Type B pancreatic cell (in vitro differentiated cells): ENCODE measurements at places on chromosomes 7 and 10. TPM values are rescaled to one million over a fixed set of nuclear protein-coding genes. Genes with fewer than 3 reads are reported as not detected.

GRCh38 chr7:142603870-142604448 lies 145.3 kb upstream of the PRSS1 start:
- no peak for DNase-seq

- DNase-seq, result no peak
These were observed 210.3 kb downstream of the ABCA13 start for GRCh38 chr7:48381571-48381970.

DNA sequence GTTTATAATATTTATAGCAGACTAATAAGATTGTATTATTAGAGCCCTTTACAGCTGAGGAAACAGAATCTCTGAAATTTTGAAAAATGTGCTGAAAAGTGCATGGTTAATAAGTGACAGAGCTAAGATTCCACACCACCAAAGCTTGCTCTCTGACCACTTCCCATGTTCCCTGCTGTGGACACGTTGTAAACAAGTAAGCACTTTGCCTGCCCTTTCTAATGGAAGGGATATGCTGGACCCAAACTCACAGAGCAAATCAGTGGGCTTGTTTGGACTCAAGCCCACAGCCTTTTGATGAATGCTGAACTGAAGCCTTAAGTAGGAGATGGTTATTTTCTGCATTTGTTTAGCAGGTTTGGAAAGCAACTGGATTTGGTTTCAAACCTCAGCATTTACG lies 214.0 kb upstream of the TMEM72 start:
- no peak for DNase-seq

DNA sequence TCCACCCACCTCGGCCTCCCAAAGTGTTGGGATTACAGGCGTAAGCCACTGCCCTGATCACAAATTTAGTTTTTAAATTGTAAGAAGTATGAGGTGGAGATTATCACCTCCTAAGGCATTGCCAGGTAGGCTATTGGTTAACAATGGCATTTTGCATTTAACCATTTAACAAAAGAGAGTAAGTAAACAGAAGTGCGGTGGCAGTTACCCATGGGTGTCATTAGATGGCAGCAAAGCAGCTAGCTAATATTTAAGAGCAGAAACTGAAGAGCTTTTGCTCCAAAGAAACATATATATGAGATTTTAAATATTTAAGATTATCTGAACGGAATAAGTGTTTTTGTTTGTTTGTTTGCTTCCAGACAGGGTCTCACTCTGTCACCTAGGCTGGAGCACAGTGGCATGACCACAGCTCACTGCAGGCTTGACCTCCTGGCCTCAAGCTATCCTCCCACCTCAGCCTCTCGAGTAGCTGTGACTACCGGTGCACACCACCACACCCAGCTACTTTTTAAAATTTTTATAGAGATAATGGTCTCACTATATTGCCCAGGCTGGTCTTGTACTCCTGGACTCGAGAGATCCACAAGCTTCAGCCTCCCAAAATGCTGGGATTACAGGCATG lies 325.5 kb upstream of the C7orf33 start:
- no peak for DNase-seq

- no peak for DNase-seq
These were observed 929 bp downstream of the HOXA6 start for GRCh38 chr7:27146491-27147198.

DNA sequence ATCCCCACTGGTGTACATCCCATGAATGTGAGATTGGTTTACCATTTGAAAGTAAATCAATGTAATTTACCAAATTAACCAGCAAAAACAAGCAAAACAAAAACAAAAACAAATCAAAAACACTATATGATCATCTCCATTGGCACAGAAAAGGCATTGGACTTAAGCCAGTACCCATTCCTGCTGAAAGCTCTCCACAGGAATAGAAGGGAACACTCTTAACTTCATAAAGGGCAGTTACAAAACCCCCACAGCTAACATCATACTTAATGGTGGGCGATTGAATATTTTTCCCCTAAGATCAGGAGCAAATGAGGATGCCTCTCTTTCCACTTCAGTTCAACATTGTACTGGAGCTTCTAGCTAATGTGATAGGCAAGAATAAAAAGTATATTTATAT lies 34.1 kb downstream of the PRKG1 start:
- no peak for DNase-seq

DNA sequence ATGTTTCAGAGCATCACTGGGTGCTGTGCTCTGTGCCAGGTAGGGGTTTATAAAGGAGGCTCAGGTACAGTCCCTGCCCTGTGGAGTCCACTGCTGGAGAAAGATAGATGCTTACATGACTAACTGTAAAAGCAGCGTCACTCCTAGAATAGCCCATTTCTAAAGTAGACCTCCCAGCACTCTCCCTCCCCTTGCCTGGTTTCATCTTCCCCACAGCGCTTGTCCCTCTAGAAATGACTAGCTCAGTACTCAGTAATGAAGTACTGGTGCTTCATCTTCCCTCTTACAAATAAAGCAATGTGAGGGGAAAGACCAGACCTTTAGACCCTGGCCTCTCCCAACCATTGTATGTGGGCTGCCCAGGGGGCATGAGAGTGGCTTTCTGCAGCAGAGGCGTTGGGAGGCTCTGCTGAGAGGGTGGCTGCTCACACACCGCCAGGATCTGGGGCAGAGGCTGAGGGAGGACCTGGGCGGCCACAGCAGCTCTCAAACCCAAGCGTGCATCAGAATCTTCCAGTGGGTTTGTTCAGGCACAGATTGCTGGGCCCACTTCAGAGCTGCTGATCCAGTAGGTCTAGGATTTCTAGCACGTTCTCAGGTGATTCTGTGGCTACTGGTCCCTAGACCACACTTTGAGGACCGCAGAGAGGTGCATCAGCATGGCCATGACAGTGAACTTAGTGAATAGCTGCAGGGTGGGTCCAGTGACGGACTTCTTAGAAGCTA lies 110.3 kb upstream of the ANLN start:
- DNase-seq, result no peak

DNA sequence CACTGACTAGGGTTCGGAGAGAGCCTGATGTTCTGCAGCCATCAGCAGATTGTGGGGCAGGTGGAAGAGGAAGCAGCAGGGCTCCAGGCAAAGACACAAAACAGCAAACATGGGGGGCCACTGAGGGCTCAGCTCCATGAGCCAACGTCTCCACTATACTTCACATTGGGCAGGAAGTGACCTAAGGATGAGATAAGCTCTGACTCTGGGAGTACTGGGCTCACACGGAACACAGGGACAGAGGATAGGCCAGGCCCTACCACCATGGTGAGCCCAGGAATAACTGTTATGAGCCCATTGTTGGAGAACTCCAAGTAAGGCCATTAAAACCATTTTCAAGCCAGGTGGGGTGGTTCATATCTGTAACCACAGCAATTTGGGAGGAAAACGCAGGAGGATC lies 14.9 kb upstream of the MRPS24 start:
- no peak for DNase-seq

DNA sequence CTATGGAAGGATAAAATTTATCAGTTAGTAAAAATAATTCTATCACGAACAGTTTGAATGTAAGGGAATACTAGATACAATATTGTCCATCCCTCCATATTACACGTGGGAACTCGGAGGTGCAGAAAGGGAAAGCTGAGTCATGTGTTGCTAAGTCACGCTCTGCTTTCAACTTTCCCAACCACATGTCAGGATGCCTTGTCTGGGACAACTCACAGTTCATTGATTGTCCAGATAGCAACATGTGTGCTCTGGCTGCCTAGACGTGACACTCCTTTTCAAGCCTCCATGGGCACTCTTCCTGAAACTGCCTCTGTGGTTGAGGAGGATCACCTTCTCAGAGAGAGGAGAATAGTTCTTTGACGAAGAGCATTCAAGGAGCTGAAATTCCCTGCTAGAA lies 808.1 kb downstream of the GRID1 start:
- DNase-seq, result no peak

GRCh38 chr7:824664-825063 lies 7.6 kb upstream of the SUN1 start:
- no peak for DNase-seq

GRCh38 chr7:128170461-128170860 lies 70.6 kb upstream of the LEP start:
- DNase-seq, result no peak

DNA sequence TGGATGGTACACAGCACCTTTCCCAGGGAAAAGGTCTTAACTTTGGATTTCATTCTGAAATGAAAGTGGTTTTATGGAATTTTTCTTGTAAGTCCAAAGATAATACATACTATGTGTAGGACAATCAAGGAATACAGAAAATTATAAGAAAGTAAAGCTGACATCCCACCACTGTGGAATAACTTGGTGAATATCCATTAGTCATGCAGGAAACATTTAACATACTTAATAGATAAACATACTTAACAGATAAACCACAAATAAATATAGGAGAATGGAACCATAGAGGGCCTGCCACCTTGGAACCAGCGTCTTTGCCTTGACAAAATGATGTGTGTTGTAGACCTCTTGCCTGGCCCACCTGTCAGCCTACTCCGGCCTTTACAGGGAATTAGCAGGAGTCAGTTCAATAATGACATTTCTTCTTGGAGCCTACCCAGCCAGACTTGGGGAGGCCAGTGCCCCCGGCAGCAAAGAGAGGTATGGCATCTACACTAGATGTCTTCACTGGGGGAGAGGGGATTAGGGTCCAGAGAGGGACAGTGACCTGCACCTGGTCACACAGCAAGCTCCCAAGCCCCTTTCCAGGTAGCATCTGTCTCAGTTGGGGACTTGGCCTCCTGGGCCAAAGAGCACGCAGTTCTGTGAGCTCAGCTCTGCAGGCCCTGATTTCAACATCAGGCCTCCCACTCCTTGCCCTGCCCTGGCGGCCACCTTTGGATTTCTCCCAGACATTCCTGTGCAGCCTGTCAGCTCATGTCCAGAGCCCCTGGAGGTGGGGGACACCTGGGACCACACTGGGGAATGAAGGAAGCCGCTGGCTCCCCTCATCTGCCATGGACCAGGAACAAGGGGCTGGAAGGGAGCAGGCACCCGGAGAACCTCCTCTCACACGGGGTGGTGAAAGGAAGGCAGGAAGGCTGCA lies 112.6 kb upstream of the PPIF start:
- no peak for DNase-seq

- DNase-seq, result no peak
These were observed 30.2 kb downstream of the RHEB start for GRCh38 chr7:151489498-151489897.

The MOGAT3 gene
- 0.94 and 1.1 TPM in 2 replicates for total RNA-seq

The DOCK1 gene
- 61.6 and 67.4 TPM in 2 replicates for total RNA-seq

The RNF133 gene
- total RNA-seq, result 0.22 TPM in 1 of 2 replicates, not detected in the other

The ATOH7 gene
- 0.31 and 0.60 TPM in 2 replicates for total RNA-seq

The SPDYE1 gene
- total RNA-seq, result not detected in 2 replicates

The PDK4 gene
- total RNA-seq, result 11.7 and 18.3 TPM in 2 replicates
